ENCODE measurements at places on chromosomes 4 and X. TPM values are rescaled to one million over a fixed set of nuclear protein-coding genes. Genes with fewer than 3 reads are reported as not detected.

RWDD4 gene
- total RNA-seq: 20.8 TPM

LRIT3 gene
- 0.11 TPM for total RNA-seq

LINC00632 gene
- total RNA-seq: 9.8 TPM

SSX2B gene
- not detected for total RNA-seq

SERTM2 gene
- total RNA-seq: 1.9 TPM

PASD1 gene
- not detected for total RNA-seq

ADRA2C gene
- 1.5 TPM for total RNA-seq

CXorf38 gene
- 10.7 TPM for total RNA-seq

NDST3 gene
- not detected for total RNA-seq
